ENCODE measurements at places on chromosomes 12 and 14. TPM values are rescaled to one million over a fixed set of nuclear protein-coding genes. Genes with fewer than 3 reads are reported as not detected.

DNA sequence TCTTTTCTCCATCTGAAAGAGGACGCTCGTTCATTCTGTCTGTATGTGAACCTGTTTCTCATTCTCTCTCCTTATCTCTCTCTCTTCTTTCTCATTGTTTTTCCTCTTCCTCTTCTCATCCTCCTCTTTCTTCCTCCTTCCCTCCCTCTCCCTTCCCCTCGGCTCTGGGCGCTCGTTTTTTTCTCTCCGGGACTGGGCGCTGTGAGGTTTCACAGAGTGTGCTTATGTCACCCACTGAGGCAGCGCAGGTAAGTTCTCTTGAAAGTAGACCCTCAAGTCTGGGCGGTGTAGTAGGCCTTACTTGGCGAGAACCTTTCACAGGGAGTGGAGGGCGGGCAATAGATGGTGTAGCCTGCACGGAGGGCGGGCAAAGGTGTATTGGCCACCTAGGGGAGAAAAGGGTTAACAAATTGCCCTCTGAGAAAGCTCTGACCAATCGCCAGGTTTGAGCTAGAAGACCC lies 4.5 kb upstream of the SIX1 start:
- H3K27me3 ChIP-seq = peaks cover 24% of the 10 kb centered on the region
- H3K27ac ChIP-seq = no peak overlapping the region
- no peak for DNase-seq
- no peaks in the 10 kb centered on the region for H3K36me3 ChIP-seq
- H3K4me3 ChIP-seq = no peak overlapping the region

DNA sequence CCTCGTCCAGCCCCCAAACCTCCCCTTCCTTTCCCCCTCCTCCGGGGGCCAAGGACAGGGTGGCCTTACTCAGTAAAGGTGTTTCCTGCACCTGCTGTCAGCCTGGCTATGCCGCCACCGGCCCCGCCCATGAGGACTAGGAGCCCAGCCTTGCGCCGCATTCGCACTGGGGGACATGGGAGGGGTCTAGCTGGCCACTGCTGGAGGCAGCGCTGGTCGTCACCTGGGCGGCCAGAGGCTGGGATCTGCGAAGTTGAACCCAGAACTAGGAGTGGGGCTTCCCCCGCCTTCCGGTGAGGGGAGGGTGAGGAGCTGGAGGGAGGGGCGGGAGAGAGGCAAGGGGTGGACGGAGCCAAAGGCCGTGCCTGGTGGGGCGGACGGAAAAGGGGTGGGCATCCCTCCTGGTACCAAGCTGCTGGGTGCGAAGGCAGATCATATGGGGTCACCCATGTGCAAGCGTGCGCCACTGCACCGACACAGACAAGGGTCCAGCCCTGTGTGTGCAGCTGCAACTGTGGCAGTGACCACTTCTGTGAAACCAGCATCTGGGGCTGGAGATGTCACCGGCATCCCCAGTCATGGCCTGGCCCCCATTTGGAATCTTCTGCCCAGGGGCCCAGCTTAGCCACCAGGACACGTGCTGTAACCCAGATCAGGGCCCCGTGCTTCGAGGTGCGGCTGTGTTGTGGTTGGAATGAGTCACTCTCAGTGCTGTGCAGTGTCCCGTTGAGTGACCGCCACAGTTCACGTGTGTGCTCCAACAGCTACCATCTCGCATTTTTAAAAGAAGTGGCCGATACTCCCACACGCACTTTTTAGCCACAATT lies 8.5 kb downstream of the AMN start:
- no peaks in the 10 kb centered on the region for H3K4me1 ChIP-seq
- no peak for DNase-seq
- H3K4me3 ChIP-seq = no peak overlapping the region

DNA sequence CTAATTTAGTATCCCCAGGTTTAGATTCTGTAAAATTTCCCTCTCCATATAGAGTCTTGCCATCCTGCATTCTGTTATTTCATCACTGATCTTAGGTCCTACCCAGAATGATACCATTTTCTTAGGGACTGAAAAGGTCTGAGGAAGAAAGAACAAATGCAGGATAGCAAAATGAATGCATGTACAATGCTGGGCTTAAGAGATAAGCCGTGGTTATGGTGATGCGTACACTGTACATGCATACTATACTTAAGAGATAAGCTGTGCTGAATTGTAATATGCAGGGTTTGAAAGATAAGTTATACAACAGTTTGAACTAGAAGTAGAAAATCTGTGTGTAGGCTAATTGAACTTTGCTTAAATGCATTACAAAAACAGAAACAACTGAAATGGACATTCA lies 416.2 kb downstream of the C12orf50 start:
- DNase-seq = no peak
- no peaks in the 10 kb centered on the region for H3K36me3 ChIP-seq
- H3K4me1 ChIP-seq = no peaks in the 10 kb centered on the region
- no peaks in the 10 kb centered on the region for H3K27me3 ChIP-seq
- H3K27ac ChIP-seq = no peak overlapping the region

DNA sequence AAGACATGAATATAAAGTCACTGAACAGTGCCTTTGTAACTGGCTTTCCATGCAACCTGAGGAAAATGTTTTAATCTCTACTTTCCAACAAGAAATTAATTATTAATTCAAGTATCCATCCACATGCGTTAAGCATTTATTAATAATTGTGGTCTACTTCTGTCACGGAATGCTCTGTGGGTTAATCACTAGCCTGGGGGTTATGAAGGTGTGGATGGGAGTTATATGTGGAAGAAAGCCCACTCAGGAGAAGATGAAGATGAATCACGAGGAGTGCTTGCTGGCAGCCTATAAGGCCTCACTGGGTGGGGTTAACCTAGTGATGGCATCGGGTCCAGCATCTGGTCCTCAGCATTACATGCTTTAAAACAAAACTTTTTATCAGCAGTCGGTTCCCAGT lies 99.5 kb upstream of the AVPR1A start:
- no peaks in the 10 kb centered on the region for H3K27me3 ChIP-seq
- H3K4me3 ChIP-seq = no peak overlapping the region
- H3K4me1 ChIP-seq = no peaks in the 10 kb centered on the region
- DNase-seq = no peak
- no peak overlapping the region for H3K27ac ChIP-seq

- H3K4me1 ChIP-seq = no peaks in the 10 kb centered on the region
- H3K4me3 ChIP-seq = no peak overlapping the region
- no peaks in the 10 kb centered on the region for H3K36me3 ChIP-seq
- H3K27me3 ChIP-seq = no peaks in the 10 kb centered on the region
- H3K27ac ChIP-seq = no peak overlapping the region
Observed at GRCh38 chr14:56891226-56891625, 80.9 kb upstream of the OTX2 start.

DNA sequence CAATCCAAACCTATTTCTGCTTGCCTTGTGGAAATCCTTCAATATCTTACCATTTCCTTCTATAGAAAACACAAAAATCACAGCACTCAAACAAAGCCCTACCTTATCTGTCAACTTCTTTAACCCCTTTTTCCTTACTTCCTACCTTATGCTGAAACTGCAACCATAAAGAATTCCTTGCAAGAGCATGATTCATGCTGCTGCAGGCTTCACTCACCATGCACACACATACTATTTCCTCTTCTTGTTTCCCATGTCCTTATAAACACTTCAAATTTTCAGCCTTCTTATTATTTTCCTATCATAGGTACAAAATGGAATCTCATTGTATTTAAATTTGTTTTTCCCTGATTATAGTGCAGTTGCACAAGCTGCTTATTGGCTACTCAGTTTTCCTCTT lies 23.3 kb downstream of the LMNTD1 start:
- no peaks in the 10 kb centered on the region for H3K4me1 ChIP-seq
- H3K4me3 ChIP-seq = no peak overlapping the region
- DNase-seq = no peak
- no peaks in the 10 kb centered on the region for H3K36me3 ChIP-seq
- no peaks in the 10 kb centered on the region for H3K27me3 ChIP-seq

GRCh38 chr14:53055003-53055402 lies 98.1 kb downstream of the DDHD1 start:
- no peaks in the 10 kb centered on the region for H3K27me3 ChIP-seq
- H3K4me1 ChIP-seq = no peaks in the 10 kb centered on the region
- peaks cover 12% of the 10 kb centered on the region for H3K36me3 ChIP-seq
- no peak overlapping the region for H3K4me3 ChIP-seq
- H3K27ac ChIP-seq = no peak overlapping the region

DNA sequence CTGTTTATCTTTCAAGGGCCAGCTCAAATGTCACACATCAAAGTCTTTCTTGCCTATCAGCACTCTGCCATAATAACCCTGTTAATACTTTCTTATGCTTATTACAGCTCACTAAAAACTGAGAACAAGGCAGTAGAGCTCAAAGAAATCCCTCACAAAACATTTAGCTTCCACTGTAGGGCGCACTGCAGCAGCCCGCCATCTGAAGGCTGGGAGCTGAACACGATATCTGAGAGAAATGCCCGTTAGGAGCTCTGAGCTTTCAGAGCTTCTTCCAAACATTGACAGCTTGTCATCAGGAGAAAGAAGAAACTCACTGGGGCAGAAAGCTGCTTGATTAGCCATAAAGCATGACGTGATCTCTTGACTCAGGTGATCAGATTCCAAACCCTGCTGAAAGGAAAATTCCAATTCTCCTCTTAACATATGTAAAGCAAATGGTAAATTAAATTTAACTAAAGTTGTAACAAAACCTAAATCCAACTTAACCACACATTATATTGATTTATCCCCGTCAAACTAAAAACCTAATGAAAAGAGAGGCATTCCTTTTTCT lies 175.7 kb downstream of the C12orf50 start:
- no peaks in the 10 kb centered on the region for H3K36me3 ChIP-seq
- H3K4me1 ChIP-seq = no peaks in the 10 kb centered on the region
- no peak overlapping the region for H3K27ac ChIP-seq
- no peak overlapping the region for H3K4me3 ChIP-seq

GRCh38 chr12:47412601-47413236 lies 293.1 kb downstream of the RPAP3 start:
- H3K27ac ChIP-seq = no peak overlapping the region
- H3K27me3 ChIP-seq = 0 out of 2 replicates have a peak, but pooled peaks cover 4% of the 10 kb centered on the region
- H3K4me1 ChIP-seq = no peaks in the 10 kb centered on the region
- H3K36me3 ChIP-seq = no peaks in the 10 kb centered on the region

- H3K4me1 ChIP-seq = no peaks in the 10 kb centered on the region
- H3K4me3 ChIP-seq = no peak overlapping the region
- no peaks in the 10 kb centered on the region for H3K36me3 ChIP-seq
- no peak for DNase-seq
- H3K27ac ChIP-seq = no peak overlapping the region
Observed at GRCh38 chr14:28690029-28690692, 76.4 kb upstream of the FOXG1 start.

Gene VWF
- 0.53 TPM for total RNA-seq

Gene ENDOU
- not detected for total RNA-seq

Gene TAS2R14
- total RNA-seq = 1.4 TPM

Gene SERPINA10
- not detected for total RNA-seq

Gene KLRC4
- not detected for total RNA-seq

Gene NTF3
- not detected for total RNA-seq

Gene SCN8A
- 0.29 TPM for total RNA-seq

Gene CLEC6A
- total RNA-seq = not detected
